Ammon's horn (tissue), 1 donor: ENCODE measurements at places on chromosomes 5 and 9.
A peak's percentile ranks its signal among the peaks of the same experiment; 100 is the strongest.

- DNase-seq, result peak; percentile 10
Measured at GRCh38 chr5:150789943-150790611, 11.5 kb downstream of the SMIM3 start.

DNA sequence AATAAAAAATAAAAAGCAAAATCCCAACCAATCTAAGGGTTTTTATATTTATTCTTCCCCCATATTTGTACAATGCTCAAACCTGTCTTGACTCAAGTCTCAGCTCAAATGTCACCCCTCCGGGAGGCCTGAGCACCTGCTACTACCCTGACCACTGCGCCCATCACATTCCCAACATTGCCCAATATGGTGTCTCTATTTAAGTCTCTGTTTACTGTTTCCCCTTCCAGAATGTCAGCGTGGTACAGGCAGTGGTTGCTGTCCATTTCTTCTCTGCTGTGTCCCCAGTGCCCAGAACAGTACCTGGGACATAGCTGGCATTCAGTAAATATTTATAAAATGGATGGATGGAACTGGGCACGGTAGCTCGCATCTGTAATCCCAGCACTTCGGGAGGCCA, 47.3 kb upstream of the PRRC2B start:
- DNase-seq, result no peak

DNA sequence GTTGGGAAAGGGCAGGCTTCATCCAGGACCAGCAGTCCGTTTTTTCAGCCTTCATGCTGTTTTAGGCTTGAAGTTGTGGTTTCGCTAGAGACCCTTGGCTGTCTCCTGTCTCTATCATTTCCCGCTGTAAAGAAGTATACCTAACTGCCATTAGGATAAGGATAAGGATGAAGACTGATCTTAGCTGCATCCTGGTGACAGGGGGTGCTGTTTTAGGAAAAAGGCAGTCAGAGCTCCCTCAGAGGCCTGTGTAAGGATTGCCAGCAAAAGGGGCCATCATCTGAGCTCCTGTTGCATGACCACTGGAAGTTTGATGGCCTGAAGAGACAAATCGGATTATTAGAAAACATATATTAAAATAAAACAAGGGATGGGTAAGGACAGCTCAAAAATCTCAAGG, 64.8 kb upstream of the FGF10 start:
- DNase-seq, result no peak

- DNase-seq, result peak; percentile 89
Measured at GRCh38 chr9:131407717-131408195, 13.9 kb downstream of the PRRC2B start.

DNA sequence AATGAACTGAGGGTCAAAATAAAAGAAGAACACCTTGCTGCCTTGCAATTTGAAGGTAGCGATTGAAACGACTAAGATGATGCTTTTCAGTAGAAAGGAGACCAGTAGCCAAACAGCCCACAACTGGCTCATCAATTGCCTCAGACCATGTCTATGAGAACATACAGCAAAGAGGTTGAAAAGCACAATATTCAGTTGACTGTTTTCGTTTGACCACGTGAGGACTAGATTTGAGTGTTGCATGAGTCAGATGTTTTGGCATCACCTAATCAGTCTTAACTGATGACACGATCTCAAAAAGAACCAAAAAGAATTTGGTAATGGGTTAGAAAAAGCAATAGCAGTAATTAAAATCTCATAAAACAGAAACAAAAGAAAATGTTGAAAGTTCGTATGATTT, 82.7 kb upstream of the IL7R start:
- DNase-seq, result no peak

DNA sequence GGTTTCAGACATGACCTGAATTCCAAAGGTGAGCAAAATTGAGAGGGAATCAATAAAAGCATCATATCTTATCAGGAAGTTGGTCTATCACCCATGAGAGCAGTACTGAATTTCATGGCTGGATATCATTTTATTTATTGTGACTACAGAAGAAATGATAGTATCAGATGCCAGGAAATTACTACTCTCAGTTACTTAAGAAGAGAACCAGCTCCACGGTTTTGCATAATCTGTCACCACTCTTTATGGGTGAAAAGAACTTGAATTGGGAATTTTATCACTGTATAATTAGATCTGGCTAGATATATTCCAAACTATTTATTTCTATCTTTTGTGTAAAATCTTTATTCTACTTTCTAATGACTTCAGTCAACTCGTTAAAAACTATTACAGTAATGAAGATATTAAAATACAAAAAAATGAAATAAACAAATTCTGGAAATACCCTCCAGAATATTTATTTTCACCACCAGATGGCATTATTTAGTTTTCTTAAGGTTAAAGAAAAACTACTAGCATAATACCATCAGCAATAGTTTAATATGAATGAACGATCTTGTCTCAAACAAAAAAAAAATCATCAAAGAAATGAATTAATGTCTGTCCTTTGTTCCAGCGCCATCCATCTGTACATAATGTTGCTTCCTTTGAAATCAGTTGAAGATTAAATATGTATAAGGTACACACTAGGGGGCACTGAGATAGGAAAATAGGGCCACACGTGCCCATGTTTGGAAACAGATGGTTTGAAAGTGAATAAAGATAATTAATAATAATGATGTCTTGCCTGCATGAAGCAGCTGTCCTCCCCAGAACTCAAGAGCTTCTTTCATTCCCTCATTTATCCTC, 84.7 kb upstream of the SLCO6A1 start:
- DNase-seq, result peak; percentile 2

GRCh38 chr9:76370396-76371023, 23.7 kb downstream of the RFK start:
- no peak for DNase-seq

DNA sequence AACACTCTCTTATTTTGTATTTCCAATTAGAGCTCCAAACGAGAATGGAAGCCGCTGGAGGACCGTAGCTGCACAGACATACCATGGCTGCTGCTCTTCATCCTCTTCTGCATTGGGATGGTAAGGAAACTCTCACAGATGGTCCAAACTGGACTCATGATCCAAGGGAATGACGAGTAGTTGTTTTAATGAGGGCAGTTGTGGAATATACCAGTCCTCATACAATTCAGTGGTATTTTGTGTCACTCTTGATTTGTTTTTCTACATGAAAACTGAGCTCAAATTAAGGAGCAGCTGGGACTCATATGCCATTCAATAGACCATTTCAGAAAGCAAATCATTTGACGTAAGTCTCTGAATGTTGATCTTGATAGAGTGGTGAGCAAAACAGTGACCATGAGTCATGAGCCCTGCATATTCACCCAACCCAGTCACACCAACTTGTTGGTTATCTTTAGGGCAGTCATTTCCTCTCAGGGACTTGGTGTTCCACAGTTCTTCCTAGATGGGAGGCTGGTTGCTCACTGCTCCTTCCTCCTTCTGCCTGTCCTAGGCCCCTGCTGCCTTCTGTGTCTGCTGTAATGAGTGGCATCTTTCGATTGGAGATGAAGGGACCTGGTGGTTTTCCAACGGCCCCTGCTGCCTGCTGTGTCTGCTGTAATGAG, 54.9 kb downstream of the SLC44A1 start:
- DNase-seq, result peak; percentile 67

DNA sequence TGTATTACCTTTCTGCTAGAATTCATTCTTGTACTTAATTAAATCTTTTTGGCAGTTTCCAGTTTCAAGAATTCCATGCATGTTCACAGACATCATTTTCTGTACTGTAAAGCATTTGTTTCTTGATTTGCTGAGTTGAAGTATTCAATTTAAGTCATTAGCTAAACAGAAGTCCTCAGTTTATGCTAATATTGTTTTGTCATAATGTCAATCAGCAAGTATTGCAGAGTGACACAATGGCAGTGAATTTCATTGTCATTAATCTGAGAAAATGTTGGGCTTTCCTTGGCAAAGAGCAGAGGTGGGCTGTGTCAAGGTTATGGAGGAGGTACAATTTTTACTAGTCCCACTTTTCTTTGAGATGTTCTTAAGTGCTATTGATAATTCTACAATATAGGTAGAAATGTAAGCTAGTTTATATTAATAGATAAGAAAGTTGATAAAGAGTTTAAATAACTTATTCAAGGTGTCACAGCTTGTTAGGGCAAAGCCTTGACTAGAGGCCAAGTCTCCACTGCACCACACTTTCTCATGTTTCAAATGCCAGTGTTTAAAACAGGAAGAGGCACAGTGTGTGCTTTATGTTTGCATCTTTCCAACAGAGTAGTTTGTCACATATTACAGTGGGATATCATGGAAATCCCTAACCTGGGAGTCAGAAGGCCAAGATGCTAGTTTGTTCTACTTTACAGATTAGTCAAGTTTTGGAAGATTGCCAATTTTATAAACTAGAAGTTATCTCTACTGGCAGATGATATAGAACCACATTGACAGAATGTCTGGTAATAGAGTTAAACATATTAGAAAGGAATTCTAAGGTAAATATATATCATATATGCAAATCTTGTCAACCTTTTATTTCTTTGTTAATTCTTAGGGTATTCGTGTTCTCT, 56.3 kb downstream of the SLF1 start:
- DNase-seq, result no peak

- DNase-seq, result no peak
Measured at GRCh38 chr5:142958944-142959682, 188.9 kb downstream of the ARHGAP26 start.

GRCh38 chr5:84016085-84016484, 295.4 kb upstream of the HAPLN1 start:
- DNase-seq, result no peak

GRCh38 chr9:34962546-34962945, 4.5 kb downstream of the PHF24 start:
- peak; percentile 50 for DNase-seq

- peak; percentile 52 for DNase-seq
Measured at GRCh38 chr5:66960369-66961137, 236.0 kb downstream of the CD180 start.

GRCh38 chr5:116581910-116582309, 7.3 kb upstream of the SEMA6A start:
- no peak for DNase-seq

GRCh38 chr5:173885475-173886010, 2.6 kb upstream of the CPEB4 start:
- peak; percentile 68 for DNase-seq

- DNase-seq, result no peak
Measured at GRCh38 chr9:135147474-135147805, 60.0 kb downstream of the OLFM1 start.

- DNase-seq, result no peak
Measured at GRCh38 chr9:94584555-94584954, 9.1 kb downstream of the FBP2 start.

GRCh38 chr5:150146862-150147601, 8.6 kb downstream of the PDGFRB start:
- peak; percentile 70 for DNase-seq

GRCh38 chr9:96192710-96193109, 109.3 kb downstream of the HSD17B3 start:
- no peak for DNase-seq

- no peak for DNase-seq
Measured at GRCh38 chr5:40676613-40677343, 2.9 kb upstream of the PTGER4 start.

DNA sequence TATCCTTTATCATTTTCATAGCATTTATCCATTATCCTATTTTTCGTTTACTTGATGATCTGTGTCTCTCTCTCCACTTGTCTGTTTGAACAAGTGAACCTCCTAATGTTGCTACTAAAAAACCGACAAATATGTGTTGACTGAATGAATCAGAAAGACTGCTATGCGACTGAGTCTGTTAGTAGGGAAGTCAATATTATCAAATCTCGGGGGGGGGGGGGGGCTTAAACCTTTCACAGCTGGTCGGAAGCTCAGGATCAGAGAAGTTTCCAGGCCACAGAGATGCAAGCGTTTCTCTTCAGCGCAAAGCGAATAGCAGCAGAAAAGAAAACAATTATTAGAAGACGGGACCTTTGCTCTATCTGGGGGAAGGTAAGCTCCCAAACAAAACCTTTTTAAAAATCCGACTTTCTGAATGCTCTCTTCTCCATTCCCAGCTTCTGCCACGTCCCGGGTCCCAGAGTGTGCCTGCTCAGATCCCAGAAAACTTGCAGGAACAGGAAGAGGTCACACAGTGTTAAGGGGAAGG, 412 bp downstream of the RIOK2 start:
- no peak for DNase-seq

- DNase-seq, result peak; percentile 83
Measured at GRCh38 chr5:144203750-144204596, 33.3 kb downstream of the KCTD16 start.

DNA sequence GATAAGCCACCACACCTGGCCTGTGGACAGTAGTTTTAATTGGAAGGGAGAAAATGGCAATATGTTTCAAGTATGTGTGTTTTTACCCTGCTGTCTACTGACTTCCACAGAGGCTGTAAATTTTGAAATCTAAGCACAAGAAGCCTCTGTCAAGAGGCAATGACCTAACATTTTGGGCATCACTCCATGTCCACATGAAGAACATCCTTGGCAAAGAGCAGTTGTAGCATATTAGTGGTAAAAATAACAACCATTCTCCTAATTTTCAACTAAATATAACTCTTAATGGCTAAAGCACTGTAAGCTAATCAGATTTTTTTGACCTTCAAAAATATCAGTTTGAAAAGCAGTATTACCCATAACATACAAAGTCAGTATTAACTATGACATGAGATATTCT, 100.3 kb upstream of the APC start:
- DNase-seq, result peak; percentile 67

DNA sequence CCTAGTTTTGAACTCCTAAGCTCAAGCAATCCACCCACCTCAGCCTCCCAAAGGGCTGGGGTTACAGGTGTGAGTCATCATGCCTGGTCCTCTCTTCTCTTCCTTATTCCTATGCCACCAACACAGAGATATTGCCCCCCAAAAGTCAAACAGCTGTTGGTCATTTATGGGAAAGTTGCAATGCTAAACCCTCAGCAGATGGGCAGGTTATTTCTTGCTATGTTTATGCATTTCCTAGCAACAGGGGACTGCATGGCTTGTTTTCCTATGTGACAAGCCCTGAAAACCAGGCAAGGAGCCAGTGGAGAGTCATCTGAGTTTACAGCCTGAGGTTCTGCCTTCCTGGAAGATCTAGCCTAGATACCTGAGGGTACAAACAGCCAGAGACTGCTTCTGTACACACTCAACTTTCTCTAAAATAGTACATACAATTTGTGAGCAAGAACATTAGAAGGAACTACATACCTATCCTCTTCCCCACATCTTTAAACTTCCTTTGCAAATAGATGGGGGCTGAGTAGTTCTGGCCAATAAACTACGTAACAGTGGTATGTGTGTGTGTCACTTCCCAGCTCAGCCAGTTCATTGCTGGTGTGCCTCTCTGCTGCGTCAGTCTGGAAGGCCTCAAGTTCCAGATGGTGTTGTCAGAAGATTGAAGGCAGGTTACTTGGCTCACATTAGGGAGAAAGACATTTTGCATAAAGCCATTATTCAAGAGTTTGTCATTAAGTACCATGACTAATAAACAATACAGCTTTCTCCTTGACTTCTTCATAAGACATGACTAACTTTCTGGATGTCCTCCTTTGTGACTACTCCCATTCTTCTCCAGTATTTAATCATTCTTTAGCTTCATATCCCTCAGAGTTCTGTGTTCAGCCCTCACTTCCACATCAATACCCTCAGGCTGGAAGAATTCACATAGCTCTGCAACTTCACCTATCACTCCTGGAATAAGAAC, 65.3 kb downstream of the CSNK1A1 start:
- DNase-seq, result peak; percentile 35
